Esophagus muscularis mucosa (tissue), 4 donors: ENCODE measurements at places on chromosomes 6 and 20. TPM values are rescaled to one million over a fixed set of nuclear protein-coding genes. Genes with fewer than 3 reads are reported as not detected.

Gene COX4I2
- total RNA-seq = 7.2 TPM

Gene BPIFB1
- total RNA-seq = not detected

Gene TASP1
- 14.1 TPM for total RNA-seq

Gene NNAT
- total RNA-seq = 8.3 TPM

Gene ARHGAP18
- total RNA-seq = 5.2 TPM

GRCh38 chr6:110560239-110561007 is 84.0 kb upstream of the SLC22A16 start:
- DNase-seq = no peak

DNA sequence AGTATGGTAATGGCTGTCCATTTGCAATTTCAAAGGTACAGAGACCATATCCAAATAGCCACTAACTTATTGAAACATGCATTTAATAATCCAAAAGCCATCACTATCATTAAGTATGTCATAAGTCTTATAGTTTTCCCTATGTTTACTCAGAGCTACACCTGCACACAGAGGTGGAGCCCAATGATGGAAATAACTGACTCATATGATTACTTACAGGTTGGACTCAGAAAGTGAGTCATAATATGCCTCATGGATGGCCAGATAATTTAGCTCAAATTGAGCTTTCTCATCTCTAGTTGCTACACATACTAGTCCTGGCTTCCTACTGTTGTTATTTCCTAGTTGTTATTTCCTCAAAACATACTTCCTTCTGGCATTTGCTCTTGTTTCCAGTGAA is 104.4 kb upstream of the KHDRBS2 start:
- no peak for DNase-seq

GRCh38 chr6:163226181-163226835 is 188.2 kb upstream of the QKI start:
- peak; percentile 53 for DNase-seq

DNA sequence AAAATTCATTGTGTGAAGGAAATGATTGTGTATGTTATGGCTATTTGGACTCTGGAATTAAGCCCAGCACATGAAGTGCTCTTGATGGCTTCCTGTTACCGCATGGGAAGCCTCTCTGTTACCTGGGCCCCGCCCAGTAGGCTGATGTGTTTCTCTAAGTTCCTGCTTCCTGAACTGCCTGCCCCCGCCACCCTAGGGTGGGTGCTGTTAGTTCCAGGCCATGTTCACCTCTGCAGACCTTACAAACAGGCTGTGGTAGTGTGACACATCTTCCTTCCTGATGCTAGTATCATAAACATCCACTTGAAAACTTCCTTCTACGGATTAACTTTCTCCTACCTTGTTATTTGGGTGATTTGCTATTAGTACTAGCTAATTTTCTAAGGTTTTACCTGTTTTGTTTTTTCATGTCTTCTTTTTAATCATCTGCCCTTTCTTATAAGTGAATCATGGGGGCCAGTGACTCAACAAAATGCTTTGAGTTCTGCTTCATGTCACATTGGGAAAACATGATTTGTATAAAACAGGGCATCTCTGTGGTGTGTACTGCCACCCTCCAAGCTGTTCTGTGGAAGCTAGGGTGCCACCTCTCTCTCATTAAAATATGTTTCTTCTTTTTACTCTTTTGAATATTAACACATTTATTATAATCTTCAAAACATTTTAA is 40.6 kb downstream of the SH3BGRL2 start:
- DNase-seq = no peak

GRCh38 chr6:6865611-6866010 is 242.2 kb upstream of the RREB1 start:
- no peak for DNase-seq

GRCh38 chr6:41347378-41348050 is 12.1 kb downstream of the NCR2 start:
- DNase-seq = peak; percentile 53

GRCh38 chr6:20416567-20417345 is 15.1 kb downstream of the E2F3 start:
- DNase-seq = peak; percentile 68

GRCh38 chr6:36897609-36898008 is 11.9 kb downstream of the C6orf89 start:
- DNase-seq = no peak

- no peak for DNase-seq
Observed at GRCh38 chr6:130282234-130282995, 59.7 kb upstream of the SAMD3 start.

GRCh38 chr6:47733879-47734558 is 35.6 kb downstream of the ADGRF4 start:
- DNase-seq = no peak

DNA sequence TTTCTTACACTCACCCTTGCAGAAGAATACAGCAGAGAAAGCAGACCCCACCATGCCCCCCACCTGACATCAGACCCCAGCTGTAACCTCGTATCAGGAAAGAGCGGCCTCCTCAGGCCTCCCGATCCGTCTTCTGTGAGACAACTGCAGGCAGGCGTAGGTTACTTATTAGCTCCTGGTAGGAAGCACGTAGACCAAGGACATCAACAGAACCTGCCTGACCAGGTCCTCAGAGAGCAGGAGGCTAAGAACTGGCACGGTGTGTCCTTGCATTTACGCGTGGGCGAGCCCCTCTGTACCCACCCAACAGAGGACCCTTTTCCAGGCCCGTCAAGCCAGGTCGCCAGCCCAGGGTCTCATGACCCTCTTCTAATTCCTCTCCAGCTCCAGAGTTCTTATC is 51.0 kb downstream of the ABHD12 start:
- no peak for DNase-seq

DNA sequence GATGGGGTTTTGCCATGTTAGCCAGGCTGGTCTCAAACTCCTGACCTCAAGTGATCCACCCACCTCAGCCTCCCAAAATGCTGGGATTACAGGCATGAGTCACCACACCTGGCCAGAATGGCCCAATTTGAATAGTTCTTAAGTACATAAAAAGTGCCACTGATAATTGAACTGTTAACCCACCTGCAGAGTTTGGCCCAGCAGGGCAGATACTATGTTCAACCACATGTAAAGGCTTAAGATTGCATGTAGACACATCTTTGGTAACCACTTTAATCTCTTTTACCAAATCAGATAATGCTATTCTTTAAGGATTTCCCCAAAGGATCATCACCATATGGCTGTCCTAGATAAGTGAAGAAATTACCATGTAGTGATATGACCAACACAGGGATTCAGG is 21.3 kb upstream of the SGK1 start:
- DNase-seq = no peak

DNA sequence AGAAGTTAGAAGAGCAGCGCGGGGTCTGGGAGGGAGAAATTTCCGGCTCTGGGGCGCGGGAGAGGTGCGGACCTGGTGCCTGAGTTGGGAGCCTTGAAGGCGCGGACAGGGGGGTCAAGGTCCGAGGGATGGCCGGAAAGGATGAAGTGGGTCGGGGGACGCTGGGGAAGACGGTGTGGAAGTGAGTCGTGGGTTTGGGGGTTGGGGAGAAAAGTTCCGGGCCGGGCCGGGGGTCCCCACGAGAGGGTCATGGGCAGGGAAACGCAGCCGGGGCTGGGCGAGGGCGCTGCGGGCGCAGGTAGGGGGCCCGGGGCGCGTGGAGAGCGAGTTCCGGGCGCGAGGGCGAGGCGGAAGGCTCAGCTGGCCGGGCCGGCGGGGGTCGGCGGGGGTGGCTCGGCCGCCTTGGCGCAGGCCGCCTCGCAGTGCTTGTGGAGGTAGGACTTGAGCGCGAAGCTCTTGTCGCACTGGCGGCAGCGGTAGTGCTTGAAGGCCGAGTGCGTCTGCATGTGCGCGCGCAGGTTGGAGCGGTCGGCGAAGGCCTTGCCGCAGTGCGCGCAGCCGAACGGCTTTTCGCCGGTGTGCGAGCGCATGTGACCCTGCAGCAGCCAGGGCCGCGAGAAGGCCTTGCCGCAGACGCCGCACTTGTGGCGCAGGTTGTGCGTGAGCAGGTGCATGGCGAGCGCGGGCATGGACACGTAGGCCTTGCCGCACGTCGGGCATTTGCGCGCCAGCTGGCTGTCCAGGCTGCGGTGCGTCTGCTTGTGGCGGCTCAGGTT is 10.5 kb upstream of the SRXN1 start:
- no peak for DNase-seq

DNA sequence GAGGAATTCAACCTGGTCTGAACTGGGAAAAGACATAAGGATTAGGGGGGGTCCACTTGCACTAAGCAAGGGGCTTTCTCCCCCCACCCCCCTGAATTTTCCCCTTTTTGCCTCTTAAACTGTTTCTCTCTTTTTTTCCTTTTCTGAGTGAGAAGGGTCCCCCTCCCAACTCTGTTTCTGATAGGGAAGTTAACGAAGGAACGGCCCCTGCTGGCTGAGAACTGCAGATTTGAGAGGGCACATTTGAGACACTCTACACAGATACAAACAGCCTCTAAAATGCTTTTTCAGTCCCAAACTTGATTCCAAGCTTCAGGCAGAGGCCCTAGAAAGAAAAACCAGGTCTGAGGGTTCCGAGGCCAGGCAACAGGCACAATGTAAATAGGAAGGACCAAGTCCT is 91.7 kb downstream of the JARID2 start:
- DNase-seq = no peak

DNA sequence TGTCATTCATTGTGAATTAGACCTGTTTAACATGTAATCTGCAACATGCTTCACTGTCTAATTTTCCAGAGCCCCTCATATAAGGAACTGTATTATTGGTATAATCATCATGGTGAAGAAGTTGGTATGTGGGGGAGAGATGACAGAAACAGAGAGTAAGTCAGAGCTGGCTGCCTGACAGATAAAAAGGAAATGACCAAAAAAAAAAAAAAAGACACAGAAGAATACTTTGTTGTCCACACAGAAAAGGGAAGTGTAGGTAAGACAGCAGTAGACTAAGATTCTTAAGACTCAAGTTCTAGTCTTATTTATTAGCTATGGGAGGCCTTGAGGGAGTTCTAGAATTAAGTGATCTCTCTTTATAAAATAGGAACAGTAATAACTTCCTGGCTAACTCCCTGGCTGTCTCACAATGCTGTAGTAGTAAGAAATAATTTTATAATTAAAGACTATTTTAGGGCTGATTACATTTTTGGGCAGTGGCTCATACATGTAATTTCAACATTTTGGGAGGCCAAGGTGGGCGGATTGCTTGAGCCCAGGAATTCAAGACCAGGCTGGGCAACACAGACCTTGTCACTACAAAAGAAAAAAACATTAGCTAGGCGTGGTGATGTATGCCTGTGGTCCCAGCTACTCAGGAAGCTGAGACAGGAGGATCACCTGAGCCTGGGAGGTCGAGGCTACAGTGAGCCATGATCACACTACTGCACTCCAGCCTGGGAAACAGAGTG is 102.5 kb downstream of the PRL start:
- DNase-seq = no peak

- no peak for DNase-seq
Observed at GRCh38 chr6:105482227-105482844, 79.5 kb upstream of the PREP start.

GRCh38 chr6:70663881-70664466 is 3.7 kb upstream of the SMAP1 start:
- peak; percentile 78 for DNase-seq

DNA sequence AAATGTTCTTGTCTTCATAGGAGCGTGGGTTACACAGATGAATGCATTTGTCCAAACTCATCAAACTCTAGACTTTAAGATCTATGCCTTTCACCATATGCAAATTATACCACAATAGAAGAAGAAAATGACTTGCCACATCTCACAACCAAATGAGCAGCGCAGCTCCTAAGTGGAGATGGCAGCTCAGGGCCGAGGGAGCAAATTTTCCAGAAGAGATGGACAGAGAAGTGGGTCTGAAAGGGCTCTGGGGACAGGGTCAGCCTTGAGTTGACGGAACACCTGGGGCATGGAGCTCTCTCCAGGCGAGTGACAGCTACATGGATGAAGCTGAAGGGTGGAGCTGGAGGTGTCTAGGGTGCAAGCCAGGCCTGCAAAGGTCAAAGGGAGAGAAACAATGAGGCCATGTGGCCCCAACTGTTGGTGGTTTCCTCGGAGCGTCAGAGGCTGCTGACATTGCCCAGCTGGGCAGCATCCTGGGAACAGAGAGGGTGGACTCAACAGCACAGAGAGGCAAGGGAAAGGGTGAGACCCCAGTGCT is 228.3 kb downstream of the NRN1 start:
- DNase-seq = no peak
